Activated T-helper 17 cell treated with anti-CD3 and anti-CD28 coated beads, Interleukin-2, amount 50 U/mL, for 72 hours (primary cell): ENCODE measurements at places on chromosomes 16 and 17. TPM values are rescaled to one million over a fixed set of nuclear protein-coding genes. Genes with fewer than 3 reads are reported as not detected.

GRCh38 chr17:1871756-1872155, 42.0 kb downstream of the RPA1 start:
- ATAC-seq: peak; percentile 7

GRCh38 chr16:67173808-67174705, 3.7 kb downstream of the NOL3 start:
- ATAC-seq: peak; percentile 54

GRCh38 chr17:31112001-31112661, 17.4 kb downstream of the NF1 start:
- peak; percentile 80 for ATAC-seq

DNA sequence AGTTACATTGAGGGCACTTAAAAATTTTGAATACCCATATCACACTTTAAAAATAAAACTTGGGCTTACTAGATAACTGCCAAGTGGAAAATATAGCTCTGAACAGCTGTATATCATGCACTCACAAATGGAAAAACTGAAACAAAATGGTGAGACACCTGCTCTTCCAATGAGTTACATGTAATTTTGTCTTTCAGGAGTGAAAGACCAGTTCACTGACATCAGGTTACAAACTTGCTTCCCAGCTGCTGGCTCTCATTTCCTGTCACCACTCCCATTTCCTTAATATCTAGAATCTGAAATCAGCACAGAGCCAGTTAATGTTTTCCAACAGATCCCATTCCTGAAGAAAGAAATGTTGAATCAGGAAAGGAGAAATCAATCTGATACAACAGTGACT, 10.8 kb downstream of the CSNK2A2 start:
- ATAC-seq: no peak

GRCh38 chr16:85225721-85226120, 113.4 kb upstream of the CIBAR2 start:
- no peak for ATAC-seq

The SMTNL2 gene
- total RNA-seq: not detected

- no peak for ATAC-seq
Measured at GRCh38 chr17:13702266-13702665, 100.5 kb upstream of the HS3ST3A1 start.

- peak; percentile 47 for ATAC-seq
Measured at GRCh38 chr16:1534021-1535020, 855 bp downstream of the TMEM204 start.

DNA sequence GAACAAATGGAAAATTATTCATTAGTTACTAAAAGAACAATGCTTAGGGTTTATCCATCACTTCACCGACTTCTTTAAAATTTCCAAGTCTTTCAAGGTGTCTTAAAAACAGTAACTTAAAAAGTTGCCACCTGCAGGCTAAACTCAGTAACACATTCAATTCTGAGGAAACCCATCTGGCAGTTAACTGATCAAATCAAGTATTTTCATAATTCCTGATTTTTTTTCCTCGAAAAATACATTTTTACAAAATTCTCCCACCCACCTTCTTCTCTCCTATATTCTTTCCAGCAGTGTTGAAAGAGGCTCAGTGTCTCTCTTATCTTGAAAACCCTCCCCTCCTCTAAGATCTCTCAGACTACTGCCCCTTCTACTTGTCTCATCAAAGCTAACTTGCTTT, 29.9 kb downstream of the PARN start:
- ATAC-seq: no peak

DNA sequence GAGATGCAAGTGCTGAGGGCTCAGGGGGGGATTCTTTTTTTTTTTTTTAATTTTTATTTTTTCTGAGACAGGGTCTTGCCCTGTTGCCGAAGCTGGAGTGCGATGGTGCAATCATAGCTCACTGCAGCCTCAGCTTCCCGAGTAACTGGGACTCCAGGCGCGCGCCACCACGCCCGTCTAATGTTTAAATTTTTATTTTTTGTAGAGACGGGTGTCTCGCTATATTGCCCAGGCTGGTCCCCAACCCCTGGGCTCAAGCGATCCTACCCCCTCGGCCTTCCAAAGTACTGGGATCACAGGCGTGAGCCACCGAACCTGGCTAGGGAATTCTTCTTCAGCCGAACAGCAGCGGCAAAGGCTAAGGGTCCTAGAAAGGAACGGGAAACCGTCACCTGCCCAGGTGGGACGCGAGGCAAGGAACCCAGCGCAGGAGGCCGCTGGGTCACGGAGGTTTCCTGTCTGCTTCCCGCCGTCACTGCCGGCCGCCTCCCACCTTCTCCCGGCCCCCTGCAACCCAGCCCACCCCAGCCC, 13.3 kb upstream of the OR1F1 start:
- ATAC-seq: no peak

The COX6A2 gene
- not detected for total RNA-seq

The KRT20 gene
- total RNA-seq: not detected

The IRX3 gene
- not detected for total RNA-seq

The PRSS8 gene
- total RNA-seq: not detected
